ENCODE measurements at places on chromosomes 3 and 15.

- DNase-seq, result no peak
Observed at GRCh38 chr3:101780661-101781060, 1.6 kb downstream of the NXPE3 start.

DNA sequence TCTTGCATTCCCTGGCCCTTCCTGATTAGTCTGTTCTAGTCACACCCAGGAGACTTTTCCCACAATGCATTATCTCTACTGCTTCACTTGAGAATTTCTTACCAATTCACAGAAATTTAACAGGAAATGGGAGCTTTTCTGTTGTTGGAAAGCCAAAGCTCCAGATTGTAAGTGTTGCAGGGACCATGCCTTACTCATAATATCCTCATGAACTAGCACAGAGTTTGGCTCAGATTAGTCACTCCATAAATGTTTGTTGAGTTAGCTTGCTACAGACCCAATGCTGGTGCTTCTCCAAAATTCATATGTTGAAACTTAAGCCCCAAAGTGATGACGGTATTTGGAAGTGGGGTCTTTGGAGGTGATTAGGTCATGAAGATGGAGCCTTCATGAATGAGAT is 232.6 kb downstream of the GAP43 start:
- no peak for DNase-seq

GRCh38 chr15:98169551-98169950 is 209.0 kb downstream of the ARRDC4 start:
- DNase-seq, result no peak

DNA sequence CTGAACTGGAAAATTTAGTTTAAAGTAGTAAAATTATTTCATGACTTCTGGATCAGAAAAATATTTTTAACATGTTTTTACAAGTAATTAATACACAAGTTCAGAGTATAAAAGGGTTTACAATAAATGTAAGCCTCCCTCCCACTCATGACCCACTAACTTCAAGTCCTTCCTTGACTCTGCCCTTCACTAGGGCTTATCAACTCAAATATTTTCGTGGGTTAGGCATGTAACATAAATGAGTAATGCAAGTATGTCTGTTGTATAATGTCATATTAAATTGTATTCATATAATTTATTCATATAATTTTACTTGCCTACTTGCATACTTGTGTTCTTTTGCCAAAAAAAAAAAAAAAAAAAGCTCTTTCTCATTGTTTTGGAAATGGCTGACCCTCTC is 3.4 kb upstream of the OPA1 start:
- DNase-seq, result no peak

- no peak for DNase-seq
Observed at GRCh38 chr3:151008699-151009098, 36.2 kb upstream of the CLRN1 start.

- no peak for DNase-seq
Observed at GRCh38 chr3:26015752-26016151, 225.9 kb downstream of the OXSM start.
